Activated T-helper 1 cell treated with anti-CD3 and anti-CD28 coated beads, Interleukin-2, amount 50 U/mL, for 16 hours (primary cell): ENCODE measurements at places on chromosomes 16 and 17.

DNA sequence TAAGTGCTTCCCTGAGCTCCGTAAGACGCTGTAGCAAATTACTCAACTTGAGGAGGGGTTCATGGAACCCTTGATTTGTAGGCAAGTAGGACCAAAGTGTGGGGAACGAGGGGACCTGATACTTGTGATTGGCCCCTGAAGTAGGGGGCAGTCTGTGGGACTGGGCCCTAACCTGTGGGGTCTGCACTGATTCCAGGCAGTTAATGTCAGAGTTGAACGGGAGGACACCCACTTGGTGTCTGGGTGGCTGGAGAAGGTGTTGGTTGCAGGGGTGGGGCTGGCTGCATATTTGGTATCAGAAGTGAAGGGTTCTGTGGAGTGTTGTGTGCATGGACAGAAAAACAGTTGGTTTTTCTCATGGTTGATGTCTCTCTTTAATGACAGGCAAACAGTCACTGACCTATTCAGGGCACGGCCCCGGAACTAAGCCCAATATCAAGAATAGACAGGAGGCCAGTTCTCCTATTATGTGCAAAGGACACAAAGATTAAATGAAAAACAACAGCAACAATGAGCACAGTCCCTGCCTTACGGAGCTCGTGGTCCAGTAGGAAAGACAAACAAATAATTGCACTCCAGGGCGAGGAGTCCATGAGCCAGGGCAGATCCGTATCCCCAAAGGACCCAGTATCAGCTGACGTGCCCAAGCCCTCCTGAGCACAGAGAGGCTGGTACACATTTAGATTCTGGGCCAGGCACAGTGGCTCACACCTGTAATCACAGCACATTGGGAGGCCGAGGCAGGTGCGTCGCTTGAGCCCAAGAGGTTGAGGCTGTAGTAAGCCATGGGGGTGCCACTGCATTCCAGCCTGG lies 19.2 kb downstream of the MXRA7 start:
- no peak for DNase-seq

DNA sequence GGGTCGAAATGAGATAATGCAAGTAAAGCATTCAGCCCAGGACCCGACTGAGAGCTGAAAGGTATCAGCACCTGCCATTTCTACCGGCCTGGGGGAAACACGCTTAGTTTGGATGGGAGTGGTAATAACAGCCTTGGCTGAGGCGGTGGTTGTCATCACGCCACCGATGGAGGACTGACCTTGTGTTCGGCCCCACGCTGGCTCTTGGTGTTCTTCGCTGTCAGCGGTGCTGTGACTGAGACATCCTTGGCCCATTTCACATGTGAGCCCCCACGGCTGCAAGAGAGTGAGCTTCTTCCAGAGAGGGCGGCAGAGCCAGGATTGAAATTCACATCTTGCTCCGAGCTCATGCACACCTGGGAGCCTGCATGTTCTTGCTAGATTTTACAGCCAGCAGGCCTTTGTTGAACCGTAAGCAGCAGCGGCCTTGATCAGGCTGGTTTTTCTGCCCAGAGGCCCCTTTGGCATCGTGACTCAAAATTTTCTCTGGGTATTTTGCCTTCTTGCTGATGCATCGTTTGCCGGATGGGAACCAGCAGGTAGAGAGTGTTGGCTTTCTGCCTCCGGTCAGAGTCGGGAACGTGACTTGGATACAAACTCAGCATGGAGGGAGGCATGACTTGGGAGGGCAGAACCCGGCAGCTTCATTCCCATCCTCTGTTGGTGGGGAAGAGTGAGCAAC lies 341.5 kb downstream of the SNX29 start:
- no peak for DNase-seq

DNA sequence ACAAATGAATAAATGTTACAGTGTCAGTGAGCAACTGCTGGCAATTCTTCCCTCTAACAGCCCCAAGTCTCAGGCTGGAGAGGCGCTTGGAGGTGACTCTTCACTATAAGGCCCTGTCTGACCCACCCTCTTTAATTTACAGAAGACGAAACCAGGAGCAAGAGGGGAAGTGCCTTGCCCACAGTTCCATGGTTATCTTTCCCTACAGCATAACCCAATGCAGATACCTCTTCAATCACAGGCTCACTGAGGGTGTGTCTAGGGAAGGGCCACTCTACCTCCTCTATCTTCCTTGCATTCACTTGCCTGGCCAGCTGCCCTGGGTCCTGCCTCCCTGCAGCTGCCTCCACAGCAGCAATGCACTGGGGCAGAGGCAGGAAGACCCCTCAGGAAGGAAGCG lies 9.6 kb upstream of the N4BP1 start:
- no peak for DNase-seq

DNA sequence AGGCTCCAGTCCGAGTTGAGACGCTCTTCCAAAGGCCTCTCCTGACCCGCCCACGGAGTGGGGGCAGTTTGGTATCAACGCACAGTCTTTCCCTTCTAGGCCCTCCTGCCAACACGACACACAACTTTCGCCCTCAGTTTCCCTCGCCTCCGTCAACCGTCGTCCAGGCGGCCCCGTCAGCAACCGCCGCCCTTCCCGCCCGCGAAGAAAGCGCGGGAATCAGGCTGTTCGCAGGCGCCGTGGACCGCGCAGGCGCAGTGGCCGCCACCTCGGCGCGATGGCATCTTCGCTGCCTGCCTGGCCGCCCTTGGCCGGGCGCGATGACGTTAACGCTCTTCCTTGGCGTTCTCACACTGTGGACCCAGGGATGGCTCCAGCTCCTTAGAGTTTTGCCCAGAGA lies at the start of gene SPATA22:
SPATA22 (minus strand) TSS at position 221 of the 400 bp plus-strand sequence. CDS start 2,494 bp downstream, outside the sequence.
- DNase-seq = no peak

- DNase-seq = no peak
These were observed 146.4 kb downstream of the IRX3 start for GRCh38 chr16:54140057-54140787.

DNA sequence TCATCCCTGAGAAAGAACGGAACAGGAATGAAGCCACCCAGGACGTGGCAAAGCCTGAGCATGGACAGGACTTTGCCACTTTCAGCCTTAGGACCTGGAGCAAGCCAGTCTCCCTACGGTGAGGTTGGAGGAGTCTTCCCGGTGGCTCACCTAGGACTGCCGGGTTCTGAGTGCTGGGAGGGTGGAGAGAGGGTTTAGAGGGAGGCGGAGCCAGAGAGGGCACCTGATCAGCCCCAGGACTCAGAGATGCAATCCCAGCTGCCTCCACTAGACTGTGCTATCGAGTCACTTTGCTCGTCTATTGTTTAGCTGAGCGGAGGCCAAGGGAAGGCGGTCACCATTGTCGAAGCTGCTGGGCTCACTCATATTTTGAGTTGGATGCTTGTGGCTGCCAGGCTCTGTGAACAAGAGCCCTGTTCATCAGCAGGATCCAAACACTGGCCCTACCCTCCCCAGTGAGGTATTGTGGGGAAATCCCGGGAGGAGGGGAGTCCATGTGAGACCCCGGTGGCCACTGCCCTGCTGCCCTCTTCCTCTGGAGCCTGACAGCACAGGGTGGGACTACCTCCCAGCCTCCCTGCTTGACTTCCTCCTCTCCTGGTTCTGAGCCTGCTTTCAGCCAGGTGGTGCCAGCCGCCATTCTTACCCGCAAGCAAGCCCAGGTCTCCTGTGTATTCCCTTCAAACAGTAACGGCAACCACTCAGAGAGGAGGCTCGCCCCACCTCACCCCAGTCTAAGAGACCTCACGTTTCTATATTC lies 7.0 kb downstream of the KRT14 start:
- peak; percentile 30 for DNase-seq

DNA sequence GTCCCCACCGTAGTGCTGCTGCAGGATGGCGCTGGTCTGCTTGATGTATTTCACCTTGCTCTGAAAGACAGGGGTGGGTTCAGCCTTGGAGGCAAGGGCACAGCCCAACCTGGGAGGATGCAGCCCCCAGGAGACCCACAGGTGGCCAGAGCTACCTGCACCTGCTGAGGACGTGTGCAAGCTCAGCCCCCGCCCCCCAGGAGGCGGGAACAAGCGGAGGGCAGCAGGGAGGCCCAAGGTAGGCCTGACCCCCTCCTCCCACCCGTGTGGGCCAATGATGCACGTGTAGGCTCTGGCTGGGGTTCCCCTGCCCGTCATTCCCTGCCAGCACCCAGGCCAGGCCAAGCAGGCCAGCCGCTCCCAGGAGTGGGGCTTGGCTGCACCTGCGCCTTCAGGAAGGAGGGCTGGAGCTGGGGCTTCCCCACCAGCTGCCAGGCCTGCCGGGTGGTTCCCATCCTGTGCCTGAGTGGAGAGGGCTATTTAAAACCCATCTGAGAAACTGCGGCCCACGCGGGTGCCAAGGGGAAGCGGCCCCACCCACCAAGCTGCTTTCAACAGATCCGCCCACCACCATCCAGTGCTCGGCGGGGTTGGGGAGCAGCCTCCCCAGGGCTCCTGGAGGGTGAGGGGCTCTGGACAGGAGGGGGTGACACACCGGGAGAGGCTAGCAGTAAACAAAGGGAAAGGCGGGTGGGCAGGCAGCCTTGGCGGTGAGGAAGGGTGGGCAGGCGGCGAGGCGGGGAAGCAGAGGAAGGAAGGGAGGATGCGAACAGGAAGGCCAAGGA lies 3.8 kb downstream of the NTHL1 start:
- no peak for DNase-seq

DNA sequence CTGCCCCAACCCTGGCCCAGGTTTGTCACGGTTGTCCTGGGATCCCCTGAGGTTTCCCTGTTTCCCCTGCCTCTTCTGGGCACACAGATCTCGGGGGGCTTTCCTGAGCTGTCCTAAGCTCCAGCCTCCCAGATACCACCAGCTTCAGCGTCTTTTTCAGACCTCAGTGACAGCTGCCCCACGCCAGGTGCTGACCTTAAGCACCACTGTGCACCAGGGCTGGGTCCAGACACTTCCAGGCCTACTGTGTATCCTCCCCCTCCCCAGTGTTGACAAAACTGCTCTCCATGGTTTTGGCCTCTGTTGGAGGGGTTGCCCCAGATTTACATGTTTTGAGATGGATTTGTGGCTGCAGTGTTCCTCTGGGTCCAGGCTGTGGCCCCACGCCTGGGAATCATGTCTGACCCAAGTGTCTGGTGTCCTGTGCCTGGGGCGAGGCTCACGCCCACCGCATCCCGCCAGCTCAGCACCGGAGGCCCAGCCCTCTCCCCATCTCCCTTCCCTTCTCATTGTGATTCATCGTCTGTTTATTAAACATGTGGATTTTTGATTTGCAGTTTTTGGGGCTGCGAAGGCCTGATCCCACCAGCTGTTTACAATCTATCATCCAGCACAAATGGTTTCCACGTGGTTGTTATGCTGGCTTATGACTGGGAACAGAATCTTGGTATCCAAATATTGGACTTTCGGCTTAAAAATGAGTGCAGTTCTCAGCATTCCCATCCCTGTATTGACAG lies 82.1 kb downstream of the METRNL start:
- DNase-seq = no peak

- no peak for DNase-seq
These were observed 34.3 kb upstream of the ATP2C2 start for GRCh38 chr16:84334058-84334457.

DNA sequence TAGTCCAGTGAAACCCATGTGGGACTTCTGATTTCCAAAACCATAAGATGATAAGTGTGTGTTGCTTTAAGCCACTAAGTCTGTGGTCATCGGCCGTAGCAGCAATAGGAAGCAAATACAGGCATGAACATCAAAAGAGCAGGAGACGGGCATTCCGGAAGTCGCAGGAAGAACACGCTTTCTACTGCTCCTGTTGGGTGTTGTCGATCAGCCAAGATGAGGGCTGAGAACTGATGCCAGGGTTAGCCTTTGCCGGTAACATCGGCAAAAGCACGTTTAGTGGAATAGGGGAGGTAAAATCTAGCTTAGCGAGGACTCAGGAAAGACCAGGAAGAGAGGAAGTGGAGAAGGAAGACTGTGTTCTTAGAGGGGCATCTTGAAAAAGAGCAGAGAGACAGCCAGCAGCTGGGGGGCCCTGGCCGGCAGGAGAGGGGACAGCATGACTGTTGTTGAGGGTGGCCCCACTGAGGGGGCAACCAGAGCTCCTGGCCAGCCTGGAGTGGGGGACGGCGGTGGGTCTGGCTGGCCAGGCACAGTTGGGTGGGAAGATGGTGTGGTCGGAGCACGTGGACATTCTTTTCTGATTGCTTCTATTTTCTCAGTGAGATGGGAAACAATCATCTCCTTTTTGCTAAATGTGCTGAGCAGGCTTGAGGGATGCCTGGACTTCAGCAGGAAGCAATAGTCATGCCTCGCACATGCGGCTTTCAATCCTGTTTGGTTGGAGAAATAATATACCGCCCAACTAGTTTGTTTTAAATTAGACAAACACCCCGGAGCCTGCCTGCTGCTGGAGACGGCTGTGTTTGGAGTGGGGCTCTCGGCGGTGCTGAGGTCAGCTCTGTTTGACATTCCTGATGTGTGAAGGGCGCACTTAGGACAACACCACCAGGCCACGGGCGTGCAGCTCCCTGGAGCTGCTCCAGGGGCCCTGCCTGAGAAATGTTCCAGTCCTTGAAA lies 109.9 kb downstream of the METRNL start:
- no peak for DNase-seq

- no peak for DNase-seq
These were observed 158.2 kb upstream of the MAF start for GRCh38 chr16:79758615-79759346.

GRCh38 chr17:76272541-76273444 lies 7.6 kb downstream of the UBALD2 start:
- no peak for DNase-seq

DNA sequence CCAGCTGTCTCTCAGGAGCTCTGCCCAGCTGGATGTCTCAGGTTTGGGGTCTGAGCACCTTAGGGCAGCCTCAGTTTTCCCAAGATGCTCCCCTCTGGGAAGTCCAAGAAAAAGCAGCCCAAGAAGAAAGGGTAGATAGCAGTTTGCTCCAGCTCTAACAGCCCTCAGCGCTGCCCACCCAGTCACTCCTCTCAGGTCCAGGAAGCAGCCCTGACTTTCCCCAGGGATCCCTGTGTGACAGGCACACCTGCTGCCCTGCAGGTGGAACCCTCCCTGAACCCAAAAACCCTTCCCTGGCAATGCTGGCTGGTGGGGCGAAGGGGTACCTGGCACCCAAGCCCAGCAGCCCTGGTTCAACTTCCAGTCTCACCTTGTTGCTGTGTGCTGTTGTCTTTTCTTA lies 48.1 kb downstream of the BEAN1 start:
- no peak for DNase-seq

- no peak for DNase-seq
These were observed 15.5 kb downstream of the BANP start for GRCh38 chr16:87966685-87967185.

DNA sequence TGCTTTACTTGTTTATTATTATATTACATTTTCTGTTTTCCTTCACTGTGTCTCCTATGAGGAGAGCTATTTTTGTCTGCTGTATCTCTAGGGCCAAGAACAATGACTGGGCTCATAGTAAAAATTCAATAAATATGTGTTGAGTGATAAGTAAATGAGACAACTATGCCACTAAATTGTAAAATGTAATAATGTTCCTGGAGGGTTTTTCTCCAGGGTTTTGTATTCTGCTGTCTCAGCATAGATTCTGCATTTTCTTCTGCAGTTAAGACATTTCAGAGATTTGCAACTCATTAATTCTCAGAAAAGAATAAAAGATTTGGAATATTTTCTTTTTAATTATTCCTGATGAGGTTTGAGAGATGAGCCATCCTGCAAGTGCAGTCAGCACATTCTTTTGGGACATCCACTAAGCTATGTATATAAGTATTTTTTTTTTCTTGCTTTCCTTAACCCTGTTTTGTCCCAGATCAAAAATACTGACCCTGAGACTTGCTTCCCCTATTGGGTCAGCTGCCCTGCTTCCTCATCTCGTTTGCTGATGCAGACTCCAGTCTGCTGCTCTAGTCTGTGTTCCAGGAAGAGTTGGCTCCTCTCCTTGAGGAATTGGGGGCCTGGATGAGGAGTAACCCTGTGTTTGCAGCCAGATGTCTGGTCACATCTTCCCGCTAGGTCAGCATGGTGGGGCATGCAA lies 122.9 kb downstream of the ABCA8 start:
- no peak for DNase-seq

- DNase-seq = no peak
These were observed 1.4 kb downstream of the CENPX start for GRCh38 chr17:82021107-82021899.

GRCh38 chr17:55264645-55265298 lies at the start of gene HLF:
TSS of gene HLF (plus strand) at chr17:55264960. CDS start at chr17:55265485, 525 bp downstream.
- peak; percentile 51 for DNase-seq
